Sigmoid colon (tissue), 7 donors: ENCODE measurements at places on chromosomes 16 and 17. TPM values are rescaled to one million over a fixed set of nuclear protein-coding genes. Genes with fewer than 3 reads are reported as not detected.

Gene DNAH17
- 0.16 TPM for total RNA-seq

Gene WDR59
- 22.9 TPM for total RNA-seq

Gene TOX3
- not detected for total RNA-seq

Gene KRTAP3-1
- not detected for total RNA-seq

Gene C17orf107
- 0.68 TPM for total RNA-seq

Gene DNAH3
- not detected for total RNA-seq
